Activated CD8-positive, alpha-beta memory T cell treated with anti-CD3 and anti-CD28 coated beads for 1 hour (primary cell): ENCODE measurements at places on chromosomes 3 and 15.

DNA sequence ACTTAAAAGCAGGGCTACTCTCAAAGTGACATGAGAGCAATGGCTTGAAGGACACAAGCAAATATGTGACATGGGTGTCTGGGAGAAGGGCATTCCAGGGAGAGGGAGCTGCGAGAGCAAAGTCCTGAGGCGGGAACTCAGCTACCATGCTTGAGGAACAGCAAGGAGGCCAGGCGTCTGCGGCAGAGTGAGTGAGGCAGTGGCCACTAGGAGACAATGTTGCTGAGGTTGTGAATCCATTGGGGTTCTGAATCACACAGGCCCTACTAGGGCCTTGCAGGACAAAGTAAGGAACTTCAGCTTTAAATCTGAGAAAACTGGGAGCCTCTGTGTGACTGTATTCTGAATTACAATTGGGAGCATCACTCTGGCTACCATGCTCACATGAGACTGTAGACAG, 94.1 kb upstream of the PRICKLE2 start:
- no peak for DNase-seq

DNA sequence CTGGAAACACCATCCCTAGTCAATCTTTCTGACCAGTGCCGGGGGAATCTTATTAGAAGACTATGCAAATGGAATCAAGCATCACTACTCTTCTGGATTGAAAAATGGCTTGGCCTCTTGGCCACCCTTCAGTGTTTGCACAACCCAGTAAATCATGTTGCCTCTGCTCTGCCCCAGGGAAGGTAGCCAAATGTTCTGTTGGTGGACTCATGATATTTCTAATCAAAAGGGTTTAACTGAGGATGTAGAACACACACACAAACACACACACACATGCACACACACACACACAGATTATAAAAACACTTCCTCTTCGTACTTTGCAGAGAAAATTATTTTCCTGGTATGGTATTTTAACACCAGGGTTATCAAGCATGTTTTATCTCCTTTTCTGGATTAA, 7.9 kb downstream of the RBP2 start:
- DNase-seq = no peak

GRCh38 chr3:195226445-195226844, 44.5 kb downstream of the XXYLT1 start:
- DNase-seq = no peak

DNA sequence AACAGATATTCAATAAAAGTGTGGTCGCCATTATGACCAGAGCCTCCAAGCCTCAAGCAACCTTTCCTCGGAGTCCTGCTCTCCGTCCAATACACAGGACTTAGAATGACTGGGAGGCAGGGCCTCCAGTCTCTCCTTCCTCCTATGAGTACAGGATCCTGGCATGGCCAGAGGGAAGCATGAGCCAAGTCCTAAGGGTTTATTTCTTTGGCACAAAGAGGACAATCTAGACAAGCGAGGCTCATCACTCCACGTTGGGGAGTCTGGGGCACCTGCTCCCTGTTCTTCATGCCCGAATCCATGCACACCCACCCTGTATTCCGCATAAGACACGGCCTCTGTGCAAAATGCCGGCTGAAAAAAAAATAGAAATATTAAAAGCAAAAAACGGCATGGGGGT, 6.8 kb downstream of the PRRT3 start:
- no peak for DNase-seq

- no peak for DNase-seq
These were observed 56.9 kb upstream of the NR2C2 start for GRCh38 chr3:14890476-14890875.

- DNase-seq = no peak
These were observed 293.8 kb downstream of the MEX3B start for GRCh38 chr15:81751816-81752545.

DNA sequence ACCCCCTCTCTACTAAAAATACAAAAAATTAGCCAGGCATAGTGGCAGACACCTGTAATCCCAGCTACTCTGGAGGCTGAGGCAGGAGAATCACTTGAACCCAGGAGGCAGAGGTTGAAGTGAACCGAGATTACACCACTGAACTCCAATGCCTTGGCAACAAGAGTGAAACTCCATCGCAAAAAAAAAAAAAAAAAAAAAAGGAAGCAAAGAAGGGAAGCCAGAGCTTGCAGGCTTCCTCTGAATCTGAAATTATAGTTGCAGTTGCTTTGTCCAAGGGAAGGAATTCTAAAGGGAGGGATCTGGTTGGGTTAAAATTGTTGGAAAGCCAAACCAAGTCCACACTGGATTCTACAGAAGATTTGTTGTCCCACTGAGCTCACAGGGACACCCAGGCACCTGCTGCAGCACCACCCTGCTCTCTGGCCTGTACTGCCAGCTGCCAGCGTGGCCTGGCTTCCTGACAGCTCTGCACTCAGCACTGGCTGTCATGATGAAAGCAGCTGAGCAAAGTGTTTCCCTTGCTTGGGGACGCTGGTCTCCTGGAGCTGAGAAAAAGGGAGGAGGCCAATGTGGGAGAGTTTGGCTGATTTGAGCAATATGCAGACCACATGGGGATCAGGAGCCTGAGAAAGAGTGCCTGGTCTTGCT, 88.8 kb upstream of the HES1 start:
- DNase-seq = no peak

- no peak for DNase-seq
These were observed 222.8 kb upstream of the TPRG1 start for GRCh38 chr3:188948997-188949389.

GRCh38 chr3:172560026-172560425, 36.8 kb upstream of the TNFSF10 start:
- DNase-seq = no peak
